ENCODE measurements at places on chromosomes 6 and 20.

- H3K27me3 ChIP-seq = no peaks in the 10 kb centered on the region
- no peaks in the 10 kb centered on the region for H3K36me3 ChIP-seq
- no peak overlapping the region for H3K4me3 ChIP-seq
- H3K4me1 ChIP-seq = no peaks in the 10 kb centered on the region
Observed at GRCh38 chr6:23446469-23446967, 679.5 kb upstream of the NRSN1 start.

DNA sequence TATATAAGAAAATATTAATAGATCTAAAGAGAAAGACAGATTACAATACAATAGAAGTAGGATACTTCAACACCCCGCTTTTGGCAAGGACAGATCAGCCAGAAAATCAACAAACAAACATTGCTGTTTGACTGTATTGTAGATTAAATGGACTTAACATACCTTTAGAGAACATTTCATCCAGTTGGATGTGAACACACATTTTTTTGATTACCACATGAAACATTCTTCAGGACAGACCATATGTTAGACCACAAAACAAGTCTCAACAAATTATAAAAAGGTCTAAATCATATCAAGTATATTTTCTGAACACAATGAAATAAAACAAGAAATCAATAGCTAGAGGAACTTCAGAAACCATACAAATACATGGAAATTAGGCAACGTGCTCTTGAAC lies 148.2 kb downstream of the TRMT11 start:
- H3K36me3 ChIP-seq = no peaks in the 10 kb centered on the region
- DNase-seq = no peak
- H3K27me3 ChIP-seq = no peaks in the 10 kb centered on the region

- H3K4me3 ChIP-seq = no peak overlapping the region
- DNase-seq = no peak
- no peaks in the 10 kb centered on the region for H3K27me3 ChIP-seq
- no peaks in the 10 kb centered on the region for H3K4me1 ChIP-seq
- H3K27ac ChIP-seq = no peak overlapping the region
Observed at GRCh38 chr20:9736373-9736772, 102.5 kb downstream of the PAK5 start.

- H3K36me3 ChIP-seq = no peaks in the 10 kb centered on the region
- H3K27me3 ChIP-seq = no peaks in the 10 kb centered on the region
- H3K27ac ChIP-seq = no peak overlapping the region
- DNase-seq = no peak
Observed at GRCh38 chr6:16811277-16811979, 50.2 kb upstream of the ATXN1 start.

DNA sequence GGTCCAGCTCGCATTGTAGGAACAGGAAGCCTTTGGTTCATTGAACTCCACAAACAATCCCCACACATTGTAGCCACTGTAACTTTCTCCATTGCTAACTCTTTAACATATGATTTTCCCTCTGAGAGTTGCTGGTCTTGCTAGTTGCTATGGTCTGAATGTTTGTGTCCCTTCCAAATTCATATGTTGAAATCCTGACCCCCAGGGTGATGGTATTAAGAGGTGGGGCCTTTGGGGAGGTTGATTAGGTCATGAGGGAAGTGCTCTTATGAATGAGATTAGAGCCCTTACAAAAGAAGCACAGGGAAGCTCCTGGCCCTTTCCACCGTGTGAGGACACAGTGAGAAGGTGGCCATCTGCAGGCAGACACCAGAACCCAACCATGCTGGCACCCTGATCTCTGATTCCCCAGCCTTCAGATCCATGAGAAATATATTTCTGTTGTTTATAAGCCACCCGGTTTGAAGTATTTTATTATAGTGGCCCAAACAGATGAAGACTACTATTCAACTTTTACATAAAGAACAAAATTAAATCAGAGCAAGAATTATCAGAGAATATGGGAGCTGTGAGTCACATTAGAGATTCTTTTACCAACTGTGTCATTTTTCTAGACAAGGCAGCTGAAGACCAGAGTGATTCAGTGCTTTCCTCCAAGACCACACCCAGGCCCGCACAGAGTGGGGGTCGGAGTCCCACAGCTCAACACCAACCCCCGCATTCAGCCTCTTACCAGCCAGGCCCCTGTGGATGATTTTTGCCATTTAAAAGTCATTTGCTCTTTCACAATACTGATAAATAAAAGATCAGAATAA lies 143.0 kb downstream of the SAMD5 start:
- no peaks in the 10 kb centered on the region for H3K27me3 ChIP-seq
- no peaks in the 10 kb centered on the region for H3K4me1 ChIP-seq
- H3K4me3 ChIP-seq = no peak overlapping the region
- H3K27ac ChIP-seq = no peak overlapping the region
- H3K36me3 ChIP-seq = no peaks in the 10 kb centered on the region

GRCh38 chr6:137677709-137678108 lies 183.5 kb upstream of the OLIG3 start:
- no peaks in the 10 kb centered on the region for H3K4me1 ChIP-seq
- no peaks in the 10 kb centered on the region for H3K27me3 ChIP-seq
- H3K4me3 ChIP-seq = no peak overlapping the region
- DNase-seq = no peak
- no peaks in the 10 kb centered on the region for H3K36me3 ChIP-seq
- H3K27ac ChIP-seq = no peak overlapping the region

DNA sequence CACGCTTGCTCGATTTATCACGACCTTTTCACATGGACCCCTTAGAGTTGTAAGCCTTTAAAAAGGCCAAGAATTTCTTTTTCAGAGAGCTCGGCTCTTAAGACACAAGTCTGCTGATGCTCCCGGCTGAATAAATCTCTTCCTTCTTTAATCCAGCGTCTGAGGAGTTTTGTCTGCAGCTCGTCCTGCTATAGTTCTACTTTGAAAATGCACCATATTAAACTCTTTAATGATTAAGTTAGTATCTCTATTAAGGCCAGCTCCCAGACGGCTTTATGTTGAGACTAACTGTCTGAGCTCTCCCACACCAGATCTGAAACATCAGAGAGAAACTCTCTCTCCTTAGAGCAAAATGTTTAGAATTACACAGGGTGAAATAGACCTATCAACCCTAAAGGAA lies 18.0 kb upstream of the GSTA3 start:
- peaks cover 13% of the 10 kb centered on the region for H3K4me1 ChIP-seq
- H3K27me3 ChIP-seq = no peaks in the 10 kb centered on the region
- no peak overlapping the region for H3K27ac ChIP-seq
- no peak overlapping the region for H3K4me3 ChIP-seq
- H3K36me3 ChIP-seq = no peaks in the 10 kb centered on the region
- DNase-seq = no peak

DNA sequence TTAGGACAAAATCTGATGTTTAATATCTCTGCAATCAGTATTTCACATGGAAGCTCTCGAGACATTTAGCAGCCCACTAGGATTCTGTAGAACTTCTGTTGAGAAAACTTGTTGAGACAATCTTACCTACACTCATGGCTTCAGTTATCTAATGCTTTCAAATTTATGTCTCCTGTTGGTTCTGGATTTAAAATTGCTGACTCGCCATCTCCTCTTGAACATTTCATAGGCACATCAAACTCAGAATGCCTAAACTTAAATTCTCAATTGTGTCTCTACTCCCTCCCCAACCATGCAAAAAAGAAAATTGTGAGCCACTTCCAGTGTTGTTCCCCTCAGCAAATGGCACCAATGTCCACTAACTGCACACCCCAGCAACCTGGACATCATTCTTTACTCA lies 142.5 kb upstream of the AHI1 start:
- H3K27me3 ChIP-seq = no peaks in the 10 kb centered on the region
- no peak for DNase-seq
- H3K36me3 ChIP-seq = no peaks in the 10 kb centered on the region
- no peak overlapping the region for H3K4me3 ChIP-seq
- H3K27ac ChIP-seq = no peak overlapping the region
- H3K4me1 ChIP-seq = no peaks in the 10 kb centered on the region

- H3K27me3 ChIP-seq = peaks cover 45% of the 10 kb centered on the region
- H3K4me3 ChIP-seq = peak overlapping the region; percentile 27
- no peaks in the 10 kb centered on the region for H3K36me3 ChIP-seq
- H3K27ac ChIP-seq = no peak overlapping the region
- DNase-seq = no peak
Observed at GRCh38 chr6:157236040-157236725, 87.1 kb downstream of the TMEM242 start.

GRCh38 chr20:46701057-46701456 lies 8.4 kb upstream of the SLC2A10 start:
- no peak overlapping the region for H3K27ac ChIP-seq
- no peak for DNase-seq

DNA sequence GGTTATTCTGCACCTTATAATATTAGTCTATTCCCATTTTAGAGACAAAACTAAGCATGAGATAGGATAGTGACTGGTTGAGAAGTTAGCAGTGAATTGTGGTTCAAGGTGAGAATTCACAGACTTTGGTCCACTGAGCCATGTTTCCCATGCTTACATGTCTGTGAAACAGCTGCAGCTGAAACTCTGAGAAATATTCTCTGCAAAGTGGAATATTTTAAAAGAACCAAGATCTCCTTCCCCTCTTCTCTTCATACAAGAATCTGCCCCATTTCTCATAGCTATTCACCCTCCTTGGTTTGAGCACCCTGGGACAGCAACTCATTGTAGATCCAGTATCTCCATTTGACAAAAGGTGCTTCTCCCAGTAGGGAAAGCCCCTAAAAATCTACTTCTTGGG lies 70.2 kb upstream of the TMEM170B start:
- no peaks in the 10 kb centered on the region for H3K27me3 ChIP-seq
- no peaks in the 10 kb centered on the region for H3K4me1 ChIP-seq
- H3K27ac ChIP-seq = no peak overlapping the region
- no peak for DNase-seq

DNA sequence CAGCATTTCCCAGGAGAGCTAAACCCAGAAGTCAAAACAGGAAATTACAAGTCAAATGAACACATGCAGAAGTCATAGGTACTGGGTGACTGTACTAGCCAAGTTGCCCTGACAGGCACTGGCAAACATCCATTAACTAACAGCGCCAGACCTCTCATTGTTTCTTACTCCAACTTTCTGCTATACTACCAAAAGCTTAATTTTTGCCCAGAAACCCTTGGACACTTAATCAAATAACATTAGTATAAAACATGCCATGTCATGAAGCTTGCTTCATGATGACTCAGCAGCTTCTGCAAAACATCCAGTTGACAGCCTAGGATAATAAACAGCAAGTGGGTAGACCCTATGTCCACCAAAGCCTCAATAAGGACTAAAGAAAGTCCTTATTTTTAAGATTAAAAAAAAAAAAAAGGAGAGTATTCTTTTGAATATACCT lies 3.5 kb downstream of the NUP153 start:
- H3K27ac ChIP-seq = peak overlapping the region; percentile 22
- no peak overlapping the region for H3K4me3 ChIP-seq
- H3K27me3 ChIP-seq = no peaks in the 10 kb centered on the region
- peaks cover 33% of the 10 kb centered on the region for H3K4me1 ChIP-seq
- DNase-seq = peak; percentile 46
- H3K36me3 ChIP-seq = peaks cover 6% of the 10 kb centered on the region

DNA sequence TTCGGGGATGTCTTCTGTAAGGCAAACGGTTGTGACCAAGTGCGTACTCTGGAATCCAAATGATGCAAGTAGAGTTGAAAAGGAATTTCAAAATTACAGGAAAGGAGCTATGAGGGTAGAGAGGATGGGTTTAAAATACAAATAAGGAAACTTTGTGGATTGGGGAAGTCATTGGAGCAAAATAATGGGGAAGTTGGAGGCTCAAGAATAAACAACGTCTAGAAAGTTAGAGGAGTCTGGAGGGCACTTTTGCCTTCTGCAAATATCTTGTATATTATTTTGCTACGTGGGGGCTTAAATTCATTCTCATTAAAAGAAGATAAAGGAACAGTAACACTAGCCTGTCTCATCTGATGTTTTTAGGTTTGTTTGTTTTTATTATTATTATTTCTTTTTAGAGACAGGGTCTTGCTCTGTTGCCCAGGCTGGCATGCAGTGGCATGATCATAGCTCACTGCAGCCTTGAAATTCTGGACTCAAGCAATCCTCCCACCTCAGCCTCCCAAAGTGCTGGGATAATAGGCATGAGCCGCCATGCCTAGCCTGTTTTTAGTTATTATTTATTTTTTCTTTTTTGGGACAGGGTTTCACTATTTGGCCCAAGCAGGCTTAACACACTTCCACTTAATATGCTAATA lies 55.0 kb upstream of the TNFAIP3 start:
- H3K4me3 ChIP-seq = no peak overlapping the region
- no peaks in the 10 kb centered on the region for H3K36me3 ChIP-seq
- H3K27me3 ChIP-seq = no peaks in the 10 kb centered on the region
- H3K27ac ChIP-seq = peak overlapping the region; percentile 83

DNA sequence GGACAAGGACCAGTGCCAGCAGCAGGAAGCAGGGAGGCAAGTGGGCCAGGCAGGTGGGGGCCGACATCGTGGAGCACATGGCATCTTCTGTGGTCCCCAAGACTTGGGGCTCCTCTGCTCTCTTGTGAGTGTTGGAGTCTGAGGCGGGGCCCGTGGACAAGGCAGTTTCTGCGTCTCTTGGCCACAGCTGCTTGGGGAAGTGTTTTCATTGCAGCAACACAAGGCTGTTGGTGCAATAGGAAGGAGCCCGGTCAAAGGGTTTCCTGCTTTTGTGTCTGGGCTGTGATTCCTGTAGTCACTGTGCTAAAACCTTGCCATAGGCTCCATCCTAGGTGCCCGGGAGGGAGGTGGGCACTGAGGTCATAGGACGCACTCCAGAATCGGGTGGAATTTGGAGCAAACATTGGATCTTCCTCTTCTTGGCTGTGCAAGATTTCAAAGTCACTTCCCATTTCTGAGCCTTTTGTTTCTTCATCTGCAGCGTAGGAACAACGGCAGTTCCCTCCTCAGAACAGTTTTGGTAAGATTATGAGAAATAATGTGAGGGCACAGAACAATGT lies at the start of gene SIRPB2:
Gene SIRPB2, minus strand, starts transcription at position 140 of the 560 bp plus-strand sequence. Its CDS starts 61 bp downstream, at position 79.
- H3K4me1 ChIP-seq = peaks cover 24% of the 10 kb centered on the region
- H3K36me3 ChIP-seq = no peaks in the 10 kb centered on the region
- DNase-seq = no peak
- no peaks in the 10 kb centered on the region for H3K27me3 ChIP-seq
- H3K27ac ChIP-seq = peak within 1 kb of the TSS; percentile 86
- H3K4me3 ChIP-seq = no peak within 1 kb of the TSS

DNA sequence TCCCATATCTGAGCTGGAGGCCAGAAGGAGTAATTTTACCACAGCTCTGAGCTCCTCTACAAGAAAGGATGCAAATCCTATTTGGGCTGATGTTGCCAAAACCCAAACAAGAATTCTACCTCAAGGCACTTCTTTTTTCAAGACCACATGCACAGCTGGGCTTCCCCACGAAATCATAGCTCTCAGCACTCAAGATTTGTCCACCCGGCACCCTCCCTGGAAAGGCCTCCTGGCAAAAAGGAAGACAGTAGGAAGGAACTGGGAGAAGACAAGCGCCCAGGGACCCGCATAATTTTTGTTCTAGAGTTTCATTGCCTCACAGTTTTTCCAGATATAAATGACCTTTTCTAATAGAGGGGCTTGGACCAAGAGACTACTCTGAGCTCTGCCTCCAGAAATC lies 90.5 kb downstream of the BANF2 start:
- peaks cover 14% of the 10 kb centered on the region for H3K27me3 ChIP-seq
- H3K27ac ChIP-seq = no peak overlapping the region
- DNase-seq = no peak

DNA sequence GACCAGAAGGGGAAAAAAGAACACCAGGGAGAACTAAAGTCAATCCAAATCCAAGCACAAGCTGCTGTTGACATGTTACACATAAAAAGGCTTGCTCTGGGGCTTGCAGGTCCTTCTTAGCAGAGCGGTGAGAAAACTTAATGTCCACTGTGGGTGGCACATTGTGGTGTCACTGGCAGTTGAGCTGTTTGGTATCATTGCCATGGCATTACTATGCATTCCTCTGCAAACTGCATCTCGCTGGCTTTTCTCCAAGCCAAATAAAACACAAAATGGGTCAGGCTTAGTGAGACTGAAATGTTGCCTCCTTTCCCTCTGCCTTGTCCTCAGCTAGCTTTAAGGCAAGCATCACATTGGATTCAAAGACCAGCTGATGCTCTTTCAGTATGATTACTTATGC lies 40.9 kb downstream of the LY86 start:
- peaks cover 7% of the 10 kb centered on the region for H3K27me3 ChIP-seq
- DNase-seq = no peak
- no peak overlapping the region for H3K27ac ChIP-seq
- no peaks in the 10 kb centered on the region for H3K4me1 ChIP-seq

Data from keratinocyte (primary cell).